ENCODE measurements at places on chromosomes 5 and 9. TPM values are rescaled to one million over a fixed set of nuclear protein-coding genes. Genes with fewer than 3 reads are reported as not detected.

C5orf58 gene
- total RNA-seq: not detected

DMRT3 gene
- total RNA-seq: not detected

ZNF366 gene
- 0.53 TPM for total RNA-seq

ANKRD31 gene
- 0.07 TPM for total RNA-seq

FOXD4L6 gene
- total RNA-seq: not detected

DNAH5 gene
- 0.13 TPM for total RNA-seq

GDNF gene
- not detected for total RNA-seq

PDE6A gene
- not detected for total RNA-seq

BNIP1 gene
- 19.5 TPM for total RNA-seq

KCTD16 gene
- total RNA-seq: 0.27 TPM

PCDHGA2 gene
- 1.1 TPM for total RNA-seq

CMBL gene
- 11.6 TPM for total RNA-seq

CCL28 gene
- total RNA-seq: 2.4 TPM

SYK gene
- not detected for total RNA-seq

INIP gene
- 29.3 TPM for total RNA-seq

PCDHA9 gene
- 0.07 TPM for total RNA-seq

STRBP gene
- total RNA-seq: 12.2 TPM

GPR150 gene
- total RNA-seq: 0.29 TPM

RAD1 gene
- 28.2 TPM for total RNA-seq
